IPS DF 6.9 (cell line): ENCODE measurements at places on chromosomes 3 and 15.

DNA sequence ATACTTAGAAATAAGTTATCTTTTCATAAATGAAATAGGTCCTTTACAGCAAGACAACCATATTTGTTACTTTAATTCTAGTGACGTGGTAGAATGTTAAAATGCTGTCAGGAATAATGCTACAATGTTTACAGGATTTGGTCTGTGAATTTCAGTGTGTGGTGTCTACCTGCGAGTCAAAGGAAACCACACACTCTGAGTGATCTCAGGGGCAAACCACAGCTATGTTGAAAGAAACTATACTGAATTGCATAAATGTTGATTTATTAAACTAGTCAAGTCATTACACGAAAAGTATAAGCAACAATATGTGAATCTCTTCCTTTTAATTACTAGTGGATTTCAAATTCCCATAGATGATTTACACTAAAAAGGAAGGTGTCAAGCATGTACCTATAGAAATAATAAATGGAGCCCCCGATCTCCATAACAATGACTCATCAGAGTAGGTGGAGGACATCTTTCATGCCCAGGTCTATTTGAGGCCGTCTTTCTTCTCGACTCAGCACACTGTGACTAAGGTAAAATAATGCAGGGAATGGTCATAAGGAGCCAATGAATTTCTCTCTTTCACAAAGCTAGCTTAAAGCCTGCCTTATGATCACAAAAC lies 463.0 kb downstream of the ERC2 start:
- no peak for DNase-seq

DNA sequence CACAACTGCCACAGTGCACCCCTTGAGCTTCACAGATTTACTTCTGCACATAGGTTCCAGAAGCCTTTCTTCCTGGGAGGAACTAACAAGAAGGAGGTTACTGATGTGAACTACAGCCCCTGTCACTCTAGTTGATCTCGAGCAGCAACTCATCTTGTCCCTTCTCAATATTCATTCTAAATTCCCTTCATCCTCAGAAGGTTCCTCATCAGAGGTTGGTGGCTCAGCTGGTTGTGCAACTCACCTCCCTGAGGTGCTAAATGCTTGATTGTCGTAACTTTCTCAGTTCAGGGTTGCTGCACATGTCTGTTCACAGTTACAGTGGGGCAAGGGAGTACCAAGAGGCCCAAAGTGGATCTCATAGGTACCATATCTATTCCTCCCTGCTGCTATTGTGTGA lies 5.7 kb upstream of the A4GNT start:
- DNase-seq, result no peak

DNA sequence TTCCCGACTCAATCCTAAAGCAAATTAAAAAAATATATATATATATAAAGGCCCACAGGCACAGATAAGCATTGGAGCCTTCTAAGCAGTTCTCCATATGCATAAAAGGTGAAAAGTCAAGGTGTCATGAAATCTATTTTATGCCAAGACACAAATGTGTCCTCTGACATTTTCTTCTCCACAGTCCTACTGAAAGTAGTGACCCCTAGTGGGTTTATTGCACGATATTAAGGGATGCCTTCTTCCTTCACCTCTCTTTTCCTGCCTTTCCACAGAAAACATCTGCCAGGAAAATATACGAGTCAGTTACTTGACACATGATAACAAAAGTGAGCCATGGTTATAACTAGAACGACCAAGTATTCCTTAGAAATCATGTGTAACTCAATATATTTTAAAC lies 303.2 kb downstream of the TIGIT start:
- DNase-seq, result no peak

DNA sequence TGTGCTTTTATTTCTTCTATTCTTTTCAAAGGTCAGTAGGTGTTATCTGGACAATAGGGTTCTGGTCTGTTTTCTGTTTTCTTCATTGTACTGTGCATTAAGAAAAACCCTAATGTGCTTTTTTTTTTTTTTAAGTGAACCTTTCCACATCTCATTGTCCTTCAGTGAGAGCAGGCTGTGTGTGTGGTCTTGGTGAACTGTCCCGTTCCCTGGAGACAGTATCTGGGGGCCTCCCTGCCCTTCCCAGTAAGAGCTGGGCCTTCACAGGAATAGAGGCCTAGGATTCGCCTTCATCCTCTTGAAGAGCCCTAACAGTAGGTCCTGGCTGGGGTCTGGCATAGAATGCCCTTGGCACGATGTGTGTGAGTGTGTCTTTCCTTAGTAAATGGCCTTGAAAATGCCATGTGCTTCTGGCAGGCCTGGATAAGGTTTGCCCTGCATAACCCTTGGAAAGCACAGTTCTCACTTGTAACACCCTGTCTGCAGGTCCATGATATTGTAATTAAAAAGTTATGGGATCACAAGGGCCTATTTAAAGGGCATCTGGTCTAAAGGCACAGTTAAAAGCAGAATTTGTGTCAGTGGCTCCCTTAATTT lies 81.2 kb downstream of the IGF1R start:
- no peak for DNase-seq

GRCh38 chr3:126516152-126516935 lies 1.2 kb downstream of the UROC1 start:
- no peak for DNase-seq

- no peak for DNase-seq
Observed at GRCh38 chr3:78659386-78659987, 1108.3 kb downstream of the ROBO1 start.

- no peak for DNase-seq
Observed at GRCh38 chr15:30882849-30883433, 20.8 kb upstream of the FAN1 start.

DNA sequence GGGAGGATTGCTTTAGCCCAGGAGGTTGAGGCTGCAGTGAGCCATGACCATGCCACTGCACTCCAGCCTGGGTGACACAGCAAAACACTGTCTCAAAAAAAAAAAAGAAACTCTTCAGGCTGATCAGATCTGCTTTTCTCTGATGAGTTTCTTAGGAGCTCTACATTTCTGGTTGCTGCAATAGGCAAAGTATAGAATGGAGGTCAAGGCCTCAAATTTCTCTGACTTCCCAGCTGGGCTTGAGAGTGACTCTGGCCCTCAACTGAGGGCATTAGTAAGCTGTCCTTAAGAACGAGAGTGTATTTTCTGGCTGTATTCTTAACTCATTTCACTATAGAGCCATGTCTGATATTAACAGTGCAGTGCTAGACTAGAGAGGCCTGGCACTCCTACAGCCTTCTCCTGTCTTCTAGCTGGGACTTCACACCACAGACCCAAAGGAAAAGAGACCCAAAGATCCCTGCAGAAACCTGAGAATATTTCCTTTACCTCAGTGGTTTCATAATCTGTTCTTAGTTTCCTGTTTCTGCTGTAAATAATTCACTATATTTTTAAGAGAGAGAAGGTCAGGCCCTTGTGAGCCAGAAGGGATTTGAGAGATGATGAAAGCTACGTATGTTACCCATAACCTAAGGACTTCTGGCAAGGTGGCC lies 2.0 kb upstream of the NR1I2 start:
- no peak for DNase-seq

DNA sequence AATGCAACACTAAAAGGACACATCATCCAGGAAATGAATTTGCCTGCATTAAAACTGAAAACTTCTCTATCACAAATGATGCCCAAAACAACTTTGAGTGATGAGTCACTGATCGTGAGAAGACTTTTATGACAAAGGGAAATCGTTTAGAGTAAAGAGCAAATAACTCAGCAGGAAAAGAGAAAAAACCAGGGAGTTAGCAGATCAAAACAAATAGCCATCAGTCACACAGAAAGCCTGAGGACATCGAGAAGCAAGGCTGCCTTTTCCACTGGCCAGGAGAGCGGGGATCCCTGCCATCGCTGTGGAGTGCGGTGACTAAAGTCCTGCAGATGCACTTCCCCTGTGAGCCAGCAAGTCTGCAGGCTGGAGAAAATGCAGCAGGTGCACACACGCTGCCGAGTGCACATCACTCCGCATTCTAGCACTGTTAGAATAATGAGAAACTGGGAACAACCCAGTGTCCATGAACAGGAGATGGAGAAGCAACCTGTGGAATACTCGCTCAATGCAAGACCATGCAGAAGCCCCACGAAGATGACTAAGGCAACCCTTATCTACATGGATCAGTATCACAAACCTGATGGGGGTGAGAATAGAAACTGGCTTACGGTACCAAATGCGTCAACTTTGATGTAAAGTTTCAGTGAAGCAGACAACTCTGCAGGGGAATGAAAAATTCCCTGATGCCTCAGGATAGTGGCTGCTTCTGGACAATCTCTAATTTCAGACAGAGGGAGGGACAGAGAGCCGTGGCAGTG lies 86.4 kb downstream of the NSMCE3 start:
- DNase-seq, result no peak

DNA sequence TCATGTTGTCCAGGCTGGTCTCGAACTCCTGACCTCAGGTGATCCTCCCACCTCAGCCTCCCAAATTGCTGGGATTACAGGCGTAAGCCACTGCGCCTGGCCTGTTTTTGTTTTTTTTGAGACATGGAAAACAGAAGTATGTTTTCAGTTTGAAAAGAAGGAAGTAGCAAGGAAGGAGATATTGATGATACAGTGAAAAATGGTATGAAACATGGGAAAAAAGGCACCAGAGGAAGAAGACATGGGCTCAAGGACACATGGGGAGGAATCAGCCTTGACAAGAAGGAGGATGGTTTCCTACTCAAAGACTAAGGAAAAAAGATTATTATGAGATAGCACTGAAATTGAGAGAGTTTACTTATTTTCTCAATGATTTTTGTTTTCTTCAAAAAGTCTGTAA lies 30.7 kb downstream of the FMN1 start:
- DNase-seq, result no peak

- DNase-seq, result no peak
Observed at GRCh38 chr3:135739779-135740178, 225.7 kb upstream of the PPP2R3A start.

DNA sequence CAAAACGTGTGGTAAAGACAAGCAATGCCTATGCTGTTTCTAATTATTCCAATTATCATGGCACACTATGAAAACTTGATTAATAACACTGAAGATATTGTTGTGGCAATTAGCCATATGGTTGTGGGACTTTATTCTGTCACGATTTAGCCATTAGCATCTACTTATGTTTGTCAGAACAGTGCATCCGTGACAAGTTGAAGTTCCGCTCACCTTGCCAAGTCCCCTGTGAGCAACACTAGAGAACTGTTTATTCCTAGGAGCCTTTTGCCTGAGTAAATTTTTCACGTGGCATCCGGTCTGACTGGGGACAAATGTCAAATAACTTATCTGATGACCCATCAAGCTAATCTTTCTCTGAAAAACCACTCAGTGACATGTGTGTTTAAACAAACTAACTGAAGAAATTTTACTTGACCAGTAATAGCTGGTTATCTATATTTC lies 403.3 kb downstream of the TBC1D5 start:
- no peak for DNase-seq

- no peak for DNase-seq
Observed at GRCh38 chr3:175839366-175840005, 980.4 kb downstream of the NAALADL2 start.

DNA sequence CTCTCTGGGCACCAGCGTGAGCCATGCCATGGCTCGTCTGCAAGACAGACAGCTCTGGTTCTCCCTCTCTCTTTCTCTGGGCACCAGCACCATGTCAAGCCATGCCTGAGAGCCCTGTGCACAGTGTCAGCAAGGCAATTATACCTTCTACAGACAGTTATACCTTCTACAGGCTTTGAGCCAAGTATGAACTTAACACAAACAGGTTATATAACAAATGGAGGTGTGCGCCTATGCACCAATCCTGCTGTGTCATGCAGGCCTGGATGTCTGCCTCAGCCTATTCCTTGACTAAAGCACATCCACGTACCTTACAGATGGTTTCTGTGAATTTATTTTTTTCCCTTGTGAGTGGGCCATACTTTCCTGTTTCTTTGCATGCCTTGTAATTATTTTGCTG lies 5.9 kb upstream of the FBXL2 start:
- DNase-seq, result no peak

GRCh38 chr3:48997102-48997635 lies 7.1 kb downstream of the P4HTM start:
- DNase-seq, result no peak

GRCh38 chr3:14129296-14129695 lies 4.4 kb downstream of the TMEM43 start:
- no peak for DNase-seq

DNA sequence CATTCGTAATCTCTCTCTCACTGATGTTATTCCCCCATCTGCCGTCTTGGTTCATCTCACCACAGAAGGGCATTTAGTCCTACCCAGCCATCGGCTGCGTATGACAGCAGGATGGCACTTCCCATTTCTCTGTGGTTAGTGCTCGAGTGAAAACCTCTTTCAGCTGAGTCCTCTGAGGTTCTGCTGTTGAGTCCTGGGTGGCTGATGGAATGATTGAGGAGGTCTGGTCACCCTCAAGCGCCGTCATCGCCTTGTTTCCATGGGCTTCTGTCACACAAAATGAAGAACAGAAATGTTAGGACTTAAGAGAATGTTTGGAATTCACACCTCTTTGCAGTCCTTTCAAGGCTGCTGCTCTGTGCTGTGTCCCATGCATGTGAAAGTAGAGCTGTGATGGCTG lies 9.4 kb upstream of the SACM1L start:
- no peak for DNase-seq

GRCh38 chr3:165669504-165669903 lies 167.7 kb downstream of the BCHE start:
- no peak for DNase-seq
